H4 (cell line): ENCODE measurements at places on chromosomes 1 and 21. TPM values are rescaled to one million over a fixed set of nuclear protein-coding genes. Genes with fewer than 3 reads are reported as not detected.
A peak's percentile ranks its signal among the peaks of the same experiment; 100 is the strongest.

DNA sequence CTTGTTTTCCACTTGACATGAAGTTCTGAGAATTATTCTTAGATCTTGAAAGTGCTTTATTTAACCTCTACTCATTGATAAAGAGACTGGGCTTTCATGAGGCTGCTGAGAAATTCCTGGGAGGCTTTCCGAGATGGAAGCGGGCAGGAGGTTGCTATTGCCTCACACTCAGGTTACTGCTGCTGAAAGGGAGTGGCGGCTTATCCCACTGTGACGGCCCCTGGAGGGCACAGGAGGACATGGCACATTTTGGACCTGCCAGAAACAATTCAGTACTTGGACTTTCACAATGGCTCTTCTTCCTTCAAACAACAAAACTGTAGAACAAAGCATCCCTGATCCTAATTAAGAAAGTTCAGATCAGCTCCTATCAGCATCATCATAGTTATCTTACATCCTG lies 16.2 kb upstream of the MARK1 start:
- peak; percentile 26 for DNase-seq

Gene RYR2
- 1.4 and 1.7 TPM in 2 replicates for total RNA-seq

DNA sequence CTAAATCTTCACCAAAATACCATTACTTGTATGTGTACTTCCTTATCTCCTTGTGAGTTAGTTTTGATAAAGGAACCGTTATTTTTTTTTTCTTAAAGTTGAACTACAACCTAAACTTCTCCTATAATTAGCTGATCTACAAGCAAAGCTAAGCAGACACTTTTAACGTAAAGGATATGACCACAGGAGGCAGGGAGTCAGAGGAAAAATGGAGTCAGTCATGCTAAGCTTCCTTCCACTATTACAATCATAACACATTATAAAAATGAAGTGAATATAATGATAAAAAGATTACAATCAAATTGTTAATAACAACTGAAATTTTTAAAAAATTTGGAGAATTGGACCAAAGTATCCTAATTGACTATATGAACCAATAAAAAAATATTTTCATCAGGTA lies 892.6 kb downstream of the KCNT2 start:
- DNase-seq: no peak

Gene CYP4X1
- total RNA-seq: 0.17 TPM in 1 of 2 replicates, not detected in the other

Gene LCE1A
- not detected in 2 replicates for total RNA-seq

Gene CCDC17
- 0.27 TPM in 1 of 2 replicates, not detected in the other for total RNA-seq

- DNase-seq: no peak
Measured at GRCh38 chr1:119209596-119210295, 69.3 kb upstream of the WARS2 start.

- no peak for DNase-seq
Measured at GRCh38 chr1:119075614-119076013, 64.8 kb downstream of the WARS2 start.

- DNase-seq: no peak
Measured at GRCh38 chr1:111468717-111469100, 5.1 kb upstream of the C1orf162 start.

GRCh38 chr1:31789259-31790065 lies 25.3 kb upstream of the ADGRB2 start:
- DNase-seq: peak; percentile 86

DNA sequence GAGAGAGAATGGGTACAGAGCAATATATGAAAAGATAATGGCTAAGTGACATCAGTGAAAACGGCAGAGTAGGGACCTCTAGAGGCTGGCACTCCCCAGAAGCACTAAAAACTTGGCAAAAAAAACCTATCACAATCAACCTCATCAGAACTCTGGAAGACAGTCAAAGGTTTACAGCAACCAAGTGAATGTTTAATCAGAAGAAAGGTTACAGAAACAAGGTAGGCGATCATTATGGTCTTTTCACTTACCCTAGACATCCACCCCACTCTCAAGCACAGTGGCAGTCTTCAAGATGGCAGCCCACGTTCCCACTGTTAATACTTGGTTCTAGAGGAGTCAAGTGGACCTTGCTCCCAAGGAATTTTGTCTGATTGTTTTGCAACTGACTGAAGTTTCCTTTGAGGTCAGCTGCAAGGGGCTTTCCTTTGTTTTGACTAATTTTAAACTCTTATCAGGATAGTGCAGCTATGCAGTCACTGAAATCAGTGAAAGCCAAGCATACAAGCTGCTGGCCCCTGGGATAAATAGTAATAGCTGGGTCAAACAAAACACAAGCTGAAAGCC lies 7.2 kb downstream of the KIFAP3 start:
- no peak for DNase-seq

DNA sequence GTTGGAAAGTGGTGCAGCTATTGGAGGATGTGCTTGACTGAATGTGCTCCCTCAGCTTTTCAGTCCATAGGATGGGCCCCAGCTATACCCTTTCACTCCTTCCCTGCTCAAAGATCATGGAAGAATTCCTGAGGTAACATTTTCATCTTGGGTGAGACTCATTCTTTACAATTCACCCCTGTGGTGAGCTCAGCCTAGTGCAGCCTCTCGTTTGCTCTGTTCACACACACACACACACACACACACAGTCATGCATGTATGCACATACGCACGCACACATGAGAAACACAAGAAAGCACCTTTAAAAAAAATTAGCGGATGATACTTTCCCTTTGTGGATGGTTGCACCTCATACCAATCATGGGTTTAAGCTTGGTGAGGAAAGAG lies 25.8 kb downstream of the CCN1 start:
- peak; percentile 13 for DNase-seq

- no peak for DNase-seq
Measured at GRCh38 chr1:184941735-184942134, 32.6 kb downstream of the NIBAN1 start.

DNA sequence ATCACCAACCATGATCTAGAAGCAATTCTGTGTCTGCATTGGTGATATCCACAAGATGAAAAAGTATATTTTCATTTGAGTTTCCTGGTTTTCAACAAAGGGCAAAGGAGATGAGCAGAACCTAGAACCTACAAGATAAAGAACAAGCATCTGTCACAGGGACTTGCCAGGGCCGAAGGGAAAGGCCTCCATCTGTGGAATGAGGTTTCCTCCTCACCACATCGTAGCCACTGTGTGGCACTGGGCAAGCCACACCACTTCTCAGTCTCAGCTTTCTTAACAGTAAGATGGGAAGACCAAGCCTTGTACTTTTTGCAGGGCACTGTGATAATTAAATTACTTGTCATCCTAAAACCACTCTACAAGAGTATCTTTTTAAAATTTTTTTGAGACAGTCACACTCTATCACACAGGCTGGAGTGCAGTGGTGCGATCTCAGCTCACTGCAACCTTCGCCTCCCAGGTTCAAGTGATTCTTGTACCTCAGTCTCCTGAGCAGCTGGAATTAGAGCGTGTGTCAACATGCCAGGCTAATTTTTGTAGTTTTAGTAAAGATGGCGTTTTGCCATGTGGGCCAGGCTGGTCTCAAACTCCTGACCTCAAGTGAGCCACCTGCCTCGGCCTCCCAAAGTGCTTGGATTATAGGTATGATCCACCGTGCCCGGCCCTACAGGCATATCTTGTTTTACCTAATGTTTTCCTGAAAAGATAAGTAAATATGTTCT lies 45.8 kb downstream of the ARHGEF11 start:
- DNase-seq: no peak

Gene BGLAP
- 0.08 TPM in 1 of 2 replicates, not detected in the other for total RNA-seq

Gene MYOG
- not detected in 2 replicates for total RNA-seq

DNA sequence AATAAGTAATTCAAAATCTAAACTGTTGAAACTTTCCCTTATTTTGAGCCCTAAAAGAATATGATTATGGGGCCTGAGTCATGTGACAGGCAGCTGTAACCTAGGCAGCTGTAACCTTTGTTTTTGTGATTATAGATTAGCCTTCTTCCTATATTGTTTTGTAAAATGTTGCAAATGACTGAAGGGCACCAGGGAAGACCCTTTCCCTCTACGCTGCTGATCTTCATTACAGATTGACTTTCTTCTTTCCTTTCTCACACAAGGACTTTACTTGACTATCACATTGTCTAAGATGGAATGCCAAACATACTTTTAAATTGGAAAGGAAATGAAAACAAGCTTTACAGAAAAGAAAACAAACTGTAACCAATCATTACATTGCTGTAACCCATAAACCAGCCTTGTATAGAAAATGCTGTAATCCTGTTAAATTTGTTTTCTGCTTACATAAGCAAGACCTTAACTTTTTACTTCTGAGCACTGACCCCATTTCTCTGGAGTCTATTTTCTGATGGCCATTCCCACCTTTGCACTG lies 242.2 kb downstream of the RGS7 start:
- DNase-seq: no peak

GRCh38 chr1:1357871-1358432 lies 403 bp downstream of the MXRA8 start:
- DNase-seq: no peak

DNA sequence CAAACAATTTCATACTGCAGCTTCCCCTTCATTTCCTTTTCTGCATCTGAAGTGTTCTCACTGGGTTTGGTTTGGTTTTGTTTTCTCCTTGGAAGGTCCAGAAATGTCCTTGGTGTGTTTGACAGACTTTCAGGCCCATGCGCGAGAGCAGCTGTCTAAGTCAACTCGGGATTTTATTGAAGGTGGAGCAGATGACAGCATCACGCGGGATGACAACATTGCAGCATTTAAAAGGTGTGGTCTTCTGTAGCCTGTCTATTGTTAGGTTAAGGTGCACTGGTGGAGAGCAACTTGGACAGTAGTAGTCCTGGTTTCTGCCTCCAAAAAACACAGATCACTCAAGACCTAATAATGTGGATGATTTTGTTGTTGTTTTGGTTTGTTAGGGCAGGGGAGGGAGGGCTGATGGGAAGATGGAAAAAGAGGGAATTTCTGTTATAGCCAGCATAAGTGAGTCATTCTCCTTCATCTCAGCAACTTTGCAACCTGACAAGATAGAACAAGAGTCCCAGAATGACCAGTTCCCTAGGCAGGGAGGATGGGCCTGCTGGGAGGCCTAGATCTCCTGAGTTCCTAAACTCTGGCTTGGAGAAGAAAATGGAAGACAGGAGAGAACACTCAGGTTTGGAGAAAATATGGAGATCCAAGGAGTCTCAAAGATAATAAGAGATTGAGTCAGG lies 12.5 kb downstream of the HAO2 start:
- no peak for DNase-seq

DNA sequence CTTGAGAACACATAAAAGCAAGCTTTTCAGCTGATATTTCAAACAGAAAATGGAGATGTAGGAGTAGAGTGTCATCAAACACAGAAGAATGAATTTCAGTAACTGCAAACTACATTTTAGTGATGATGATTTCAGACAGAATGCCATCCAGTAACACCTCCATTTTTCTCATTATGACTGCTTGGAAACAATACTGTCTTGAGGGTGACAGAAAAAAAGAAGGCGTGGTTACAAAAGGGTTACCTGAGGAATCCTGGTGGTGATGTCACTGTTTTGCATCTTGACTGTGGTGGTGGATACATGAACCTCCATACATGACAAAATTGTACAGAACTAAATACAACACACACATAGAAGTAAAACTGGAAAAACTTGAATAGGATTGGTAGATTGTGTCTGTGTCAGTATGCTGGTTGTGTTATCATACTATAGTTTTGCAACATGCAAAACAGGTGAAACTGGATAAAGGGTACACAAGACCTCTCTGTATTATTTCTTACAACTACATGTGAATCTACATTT lies 375.9 kb downstream of the PTBP2 start:
- no peak for DNase-seq

Gene NBPF1
- total RNA-seq: 20.9 and 24.0 TPM in 2 replicates

DNA sequence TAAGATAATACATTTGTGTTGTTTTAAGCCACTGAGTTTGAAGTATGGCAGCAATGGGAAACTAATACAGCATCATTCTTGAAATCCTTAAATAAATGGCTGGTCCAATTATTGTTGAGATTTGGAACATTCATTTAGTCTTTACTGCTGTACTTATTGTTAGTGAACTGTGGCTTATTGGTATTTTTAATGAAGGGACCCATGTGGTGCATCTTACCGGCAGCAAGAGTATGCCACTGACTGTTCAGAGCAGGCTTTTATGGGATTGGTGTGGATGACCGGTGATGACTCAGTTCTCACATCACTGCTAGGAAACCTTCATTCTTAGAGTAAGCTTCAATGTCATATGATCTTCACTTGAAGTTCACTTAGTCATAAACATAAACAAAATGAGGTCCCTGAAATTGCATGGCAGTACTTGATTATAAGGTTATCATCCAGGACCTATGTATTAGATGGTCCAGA lies 31.5 kb downstream of the PRKAA2 start:
- peak; percentile 91 for DNase-seq

DNA sequence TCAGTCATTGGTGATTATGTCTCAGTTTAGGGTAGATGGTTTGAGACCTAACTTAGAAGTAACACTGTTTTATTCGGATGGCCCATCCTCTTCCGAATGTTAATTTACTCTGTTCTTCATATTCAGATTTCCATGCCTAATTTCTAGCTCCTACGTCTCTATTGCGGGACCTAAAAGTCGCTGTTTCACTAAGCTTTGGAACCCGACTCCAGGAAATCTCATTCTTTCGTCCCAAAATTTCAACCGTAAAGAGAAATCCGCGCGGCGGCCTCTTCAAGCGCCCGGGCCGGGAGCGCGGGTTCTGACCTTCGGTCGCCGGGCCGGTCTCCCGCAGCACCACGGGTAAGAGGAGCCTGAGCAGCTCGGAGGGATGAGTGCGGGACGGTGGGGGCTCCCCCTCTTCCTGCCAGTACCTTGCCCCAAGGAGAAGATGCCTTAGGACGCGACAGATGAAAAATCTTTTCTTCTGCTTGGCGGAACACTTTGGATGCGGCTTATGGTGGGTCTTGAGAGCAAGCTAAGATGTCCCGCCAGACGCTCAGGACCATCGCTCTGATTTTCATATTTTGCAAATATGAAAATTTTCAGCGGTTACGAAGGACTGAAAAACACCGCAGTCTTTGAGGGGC lies 128.7 kb downstream of the PPIAL4G start:
- no peak for DNase-seq

DNA sequence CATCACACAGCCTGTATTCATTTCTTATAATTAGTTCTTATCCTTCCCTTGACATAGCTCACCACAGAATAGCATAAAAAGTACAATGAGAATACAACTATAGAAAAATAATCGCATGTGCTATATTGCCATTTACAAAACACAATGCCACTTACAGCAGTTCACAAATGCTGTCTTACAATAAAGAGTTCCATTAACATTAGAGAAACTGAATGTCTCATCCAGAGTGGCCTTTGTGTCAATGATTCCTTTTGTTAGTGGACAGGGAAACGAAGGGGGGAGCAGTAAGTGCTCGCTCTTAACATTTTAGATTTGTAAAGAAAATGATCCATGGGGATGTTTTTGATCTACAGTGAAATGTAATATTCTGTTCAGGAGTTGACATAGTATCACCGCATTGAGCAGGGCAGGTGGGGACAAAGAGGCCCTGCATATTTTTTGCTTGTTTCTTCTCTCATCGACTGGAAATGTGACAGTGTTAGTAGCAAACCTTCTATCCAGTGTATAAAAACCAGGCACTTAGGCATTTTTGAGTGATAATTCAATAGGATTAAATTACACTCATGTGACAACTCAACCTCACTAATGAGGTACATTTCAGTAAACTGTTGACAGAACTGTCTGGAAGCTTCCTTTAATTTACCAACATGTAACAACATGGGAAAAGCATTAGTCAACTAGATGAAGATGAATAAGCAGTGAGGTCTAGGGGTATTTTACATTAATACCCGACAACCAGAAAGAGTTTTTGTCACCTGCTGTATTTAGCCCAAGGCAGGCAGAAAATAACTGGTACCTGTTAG lies 35.6 kb upstream of the RRP15 start:
- DNase-seq: no peak

Gene GLUL
- total RNA-seq: 22.0 and 24.9 TPM in 2 replicates

Gene ACOT11
- 1.5 and 1.6 TPM in 2 replicates for total RNA-seq
